DMS153 (cell line): ENCODE measurements at places on chromosomes 2 and 18.

GRCh38 chr18:21254576-21254975 lies 12.5 kb downstream of the GREB1L start:
- DNase-seq: no peak

GRCh38 chr2:219149667-219150066 lies 10.9 kb downstream of the NHEJ1 start:
- DNase-seq: peak; percentile 8

GRCh38 chr2:172096626-172097547 lies 5.8 kb downstream of the DLX2 start:
- peak; percentile 24 for DNase-seq

GRCh38 chr2:32212295-32212694 lies 46.6 kb downstream of the SLC30A6 start:
- DNase-seq: no peak

DNA sequence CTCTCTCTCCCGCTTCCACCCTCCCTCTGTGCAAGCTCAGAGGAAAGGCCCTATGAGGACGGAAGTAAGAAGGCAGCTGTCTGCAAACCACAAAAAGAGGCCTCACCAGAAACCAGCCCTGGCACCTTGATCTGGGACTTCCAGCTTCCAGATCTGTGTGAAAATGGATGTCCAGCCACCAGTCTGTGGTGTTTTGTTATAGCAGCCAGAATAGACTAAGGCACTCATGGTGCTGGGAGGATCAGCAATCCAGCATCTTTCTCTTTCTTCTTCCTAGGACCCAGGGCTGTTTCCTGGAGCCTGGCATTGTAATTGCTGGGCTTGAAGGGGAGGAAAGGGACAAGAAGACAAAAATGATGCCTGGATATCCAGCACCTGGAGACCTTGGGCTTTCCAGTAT lies 122.5 kb downstream of the SOCS6 start:
- DNase-seq: no peak

GRCh38 chr2:148906124-148906523 lies 31.1 kb downstream of the KIF5C start:
- DNase-seq: no peak

DNA sequence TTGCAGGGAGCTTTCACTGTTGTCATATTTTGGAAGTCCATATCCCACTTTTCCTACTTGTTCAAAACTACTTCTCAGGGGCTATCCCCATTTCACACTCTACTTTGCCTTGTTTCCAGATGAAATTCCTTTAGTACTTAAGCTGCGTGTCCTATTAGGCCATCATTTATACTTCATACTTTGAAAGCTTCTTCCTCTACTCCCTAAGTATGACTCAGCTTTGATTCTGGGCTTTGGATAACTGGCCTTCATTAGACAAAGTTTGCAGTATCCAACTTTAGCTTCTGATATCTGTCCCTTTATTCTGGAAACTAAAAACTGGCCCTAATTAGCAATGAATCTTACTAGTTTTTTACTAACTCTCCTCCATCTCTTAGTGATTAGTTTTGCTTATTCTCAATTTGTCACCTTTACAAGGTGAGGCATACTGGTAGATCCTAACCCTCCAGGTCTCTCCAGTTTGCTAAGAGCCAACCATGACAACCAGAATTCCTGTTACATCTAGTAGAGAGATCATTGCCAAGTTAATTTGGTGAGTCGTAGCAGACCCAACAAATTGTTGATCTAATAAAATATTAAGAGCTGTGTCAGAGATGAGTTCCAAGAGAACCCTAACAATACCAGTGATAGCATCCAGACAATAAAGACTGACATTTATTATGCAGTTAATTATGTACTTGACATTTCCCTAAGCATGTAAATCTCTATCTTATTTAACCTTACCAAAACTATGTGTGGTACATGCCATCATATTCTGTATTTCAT lies 31.2 kb upstream of the ITGAV start:
- DNase-seq: no peak

- no peak for DNase-seq
Observed at GRCh38 chr2:235690809-235691450, 197.1 kb downstream of the AGAP1 start.

- peak; percentile 47 for DNase-seq
Observed at GRCh38 chr2:143617803-143618415, 488.7 kb downstream of the ARHGAP15 start.

DNA sequence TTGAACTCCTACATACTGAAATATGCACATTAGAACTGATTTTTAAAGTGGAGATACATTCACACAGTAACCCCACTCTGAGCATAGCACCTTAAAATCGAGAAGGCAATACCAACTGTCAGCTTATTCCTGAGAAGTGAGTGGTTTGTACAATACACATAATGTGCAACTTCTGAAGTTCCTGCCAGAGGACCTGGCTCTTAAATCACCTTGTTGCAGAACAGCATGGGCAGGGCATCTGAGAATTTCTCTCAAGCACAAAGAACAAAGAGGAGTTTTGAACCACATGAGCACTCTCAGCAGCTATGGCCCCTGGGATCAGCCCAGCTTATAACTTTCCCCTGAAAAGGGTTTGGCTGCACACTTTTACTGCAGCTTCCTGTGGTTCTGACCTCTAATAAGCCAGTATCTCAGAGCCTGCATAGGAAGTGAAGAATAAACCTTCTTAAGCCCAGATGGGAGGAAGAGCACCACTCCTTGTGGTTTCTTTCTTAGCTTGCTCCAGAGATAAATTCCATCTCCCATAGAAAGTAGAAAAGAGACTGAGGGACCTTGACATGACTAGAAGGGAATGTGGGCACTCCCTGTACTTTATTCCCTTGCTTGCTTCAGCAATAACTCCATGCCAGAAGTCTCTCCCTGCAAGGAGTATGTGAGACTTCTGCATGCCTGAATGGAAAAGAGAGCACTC lies 862.3 kb downstream of the SUCLG1 start:
- DNase-seq: no peak

- DNase-seq: no peak
Observed at GRCh38 chr2:240708457-240708856, 16.8 kb downstream of the AQP12A start.

- no peak for DNase-seq
Observed at GRCh38 chr2:15201009-15201408, 360.1 kb downstream of the NBAS start.
